ENCODE measurements at places on chromosomes 2 and 18.

DNA sequence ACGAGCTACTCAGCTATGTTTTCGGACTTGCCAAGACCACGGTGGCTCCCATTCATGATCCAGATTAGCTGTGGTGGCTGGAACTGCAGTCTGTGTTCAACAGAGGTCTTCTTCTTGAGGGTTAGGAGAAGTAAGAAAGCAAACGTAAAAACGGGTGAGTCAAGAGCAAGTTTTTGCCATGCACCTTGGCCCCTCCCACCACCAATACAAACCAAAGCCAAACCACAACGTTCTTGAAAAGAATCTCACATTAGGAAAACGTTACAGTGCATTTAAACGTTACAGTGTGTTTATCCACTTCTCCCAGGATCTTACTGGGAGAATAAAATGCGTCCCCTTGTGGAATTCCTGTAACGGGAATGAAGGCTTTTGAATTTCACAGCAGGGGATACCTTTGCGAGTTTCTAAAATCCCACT, 725 bp downstream of the FBXO48 start:
- no peak for DNase-seq

- no peak for DNase-seq
Measured at GRCh38 chr2:227871375-227871791, at the start of gene DAW1. Gene DAW1, plus strand, starts transcription at chr2:227871631. Its CDS starts 59 bp downstream, at chr2:227871690.

DNA sequence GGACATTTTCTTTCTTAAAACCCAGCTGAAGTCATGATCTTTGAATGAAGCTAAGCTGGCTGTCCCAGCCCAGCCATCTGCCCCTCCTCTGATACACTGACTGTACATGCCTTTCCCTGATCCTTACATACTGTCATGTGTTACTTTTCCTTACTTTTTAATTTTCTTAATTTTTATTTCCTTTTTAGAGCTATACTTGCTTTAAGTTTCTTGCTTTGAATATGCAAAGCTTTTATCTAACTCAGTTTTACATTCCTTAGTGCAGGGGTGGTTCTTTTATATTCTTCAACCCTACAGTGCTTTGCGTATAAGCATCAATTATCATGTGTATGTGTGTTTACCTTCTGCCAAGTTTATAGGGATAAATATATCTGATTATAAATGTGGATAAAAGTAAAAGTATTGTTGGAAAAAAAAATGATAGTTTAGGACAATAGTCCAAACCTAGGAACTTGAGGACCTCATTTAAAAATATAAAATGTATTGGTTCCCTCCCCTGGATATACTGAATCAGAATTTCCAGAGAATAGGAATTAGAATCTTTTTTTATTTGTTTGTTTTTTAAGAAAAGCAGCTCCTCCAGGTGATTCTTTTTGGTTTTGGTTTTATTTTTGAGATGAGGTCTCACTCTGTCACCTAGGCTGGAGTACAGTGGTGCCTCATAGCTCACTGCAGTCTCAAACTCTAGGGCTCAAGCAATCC, 17.8 kb downstream of the DDX1 start:
- DNase-seq = no peak

GRCh38 chr2:71611247-71611646, 157.9 kb downstream of the DYSF start:
- no peak for DNase-seq

GRCh38 chr2:182946958-182947369, 80.5 kb upstream of the FRZB start:
- DNase-seq = no peak

- DNase-seq = no peak
Measured at GRCh38 chr18:73414069-73414468, 546.3 kb upstream of the NETO1 start.

DNA sequence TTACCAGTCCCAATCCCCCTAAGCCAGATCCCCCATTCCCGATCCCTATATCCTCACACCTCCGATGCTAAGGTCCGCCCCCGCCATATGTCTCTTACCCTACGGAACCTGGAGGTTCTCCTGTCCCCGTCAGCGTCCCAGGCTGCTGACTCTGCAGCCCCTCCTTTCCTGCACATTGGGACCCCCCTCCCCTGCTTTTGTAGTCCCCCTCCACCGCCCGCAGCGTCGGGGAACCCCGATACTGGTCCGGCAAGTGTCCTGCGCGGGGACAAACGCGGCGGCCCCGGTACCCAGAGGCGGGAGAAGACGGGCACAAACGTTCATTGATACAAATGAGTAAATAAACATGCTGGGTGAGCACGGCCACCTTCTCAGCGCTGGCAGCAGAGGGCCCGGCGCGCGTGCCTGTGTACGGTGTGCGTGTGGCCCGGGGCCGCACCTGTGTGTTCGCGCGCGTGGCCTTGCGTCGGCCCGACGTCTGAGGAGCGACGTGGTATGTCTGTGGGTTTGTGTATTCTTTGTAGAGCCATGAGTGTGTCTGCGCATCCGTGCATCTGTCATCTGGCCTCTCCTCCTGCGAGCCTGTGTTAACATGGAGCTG, 2.0 kb upstream of the CYP26B1 start:
- no peak for DNase-seq

DNA sequence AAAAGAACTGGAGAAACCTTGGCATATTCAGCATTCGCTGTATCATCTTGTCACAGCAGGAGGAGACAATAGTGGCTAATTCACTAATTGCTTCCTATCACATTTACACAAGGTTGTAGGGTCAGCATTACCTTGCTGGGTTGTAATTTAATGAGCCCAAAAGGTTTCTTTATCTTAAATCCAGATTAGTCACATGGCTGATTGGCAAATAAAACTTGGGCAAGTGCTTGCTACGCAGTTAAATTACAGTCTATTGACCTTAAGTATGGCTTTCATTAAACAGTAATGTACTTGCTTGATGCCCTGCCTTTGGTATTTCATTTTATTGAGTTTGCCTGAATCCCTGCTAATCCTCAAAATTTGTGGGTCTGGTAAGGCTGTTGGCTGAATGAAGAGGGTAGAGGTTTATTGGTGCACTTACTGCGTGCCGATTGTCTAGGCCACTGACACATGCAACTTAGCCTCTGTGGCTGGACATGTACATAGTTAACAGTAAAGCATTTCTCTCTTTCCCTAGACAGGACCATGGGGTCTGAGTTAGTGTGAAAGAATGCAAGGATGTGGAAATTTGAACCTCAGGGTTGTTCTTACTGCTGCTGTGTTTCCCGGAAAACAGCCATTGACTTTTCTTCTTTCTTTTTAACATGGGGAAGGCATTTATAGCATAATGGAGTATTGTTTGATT, 34.3 kb downstream of the FMNL2 start:
- peak; percentile 59 for DNase-seq

DNA sequence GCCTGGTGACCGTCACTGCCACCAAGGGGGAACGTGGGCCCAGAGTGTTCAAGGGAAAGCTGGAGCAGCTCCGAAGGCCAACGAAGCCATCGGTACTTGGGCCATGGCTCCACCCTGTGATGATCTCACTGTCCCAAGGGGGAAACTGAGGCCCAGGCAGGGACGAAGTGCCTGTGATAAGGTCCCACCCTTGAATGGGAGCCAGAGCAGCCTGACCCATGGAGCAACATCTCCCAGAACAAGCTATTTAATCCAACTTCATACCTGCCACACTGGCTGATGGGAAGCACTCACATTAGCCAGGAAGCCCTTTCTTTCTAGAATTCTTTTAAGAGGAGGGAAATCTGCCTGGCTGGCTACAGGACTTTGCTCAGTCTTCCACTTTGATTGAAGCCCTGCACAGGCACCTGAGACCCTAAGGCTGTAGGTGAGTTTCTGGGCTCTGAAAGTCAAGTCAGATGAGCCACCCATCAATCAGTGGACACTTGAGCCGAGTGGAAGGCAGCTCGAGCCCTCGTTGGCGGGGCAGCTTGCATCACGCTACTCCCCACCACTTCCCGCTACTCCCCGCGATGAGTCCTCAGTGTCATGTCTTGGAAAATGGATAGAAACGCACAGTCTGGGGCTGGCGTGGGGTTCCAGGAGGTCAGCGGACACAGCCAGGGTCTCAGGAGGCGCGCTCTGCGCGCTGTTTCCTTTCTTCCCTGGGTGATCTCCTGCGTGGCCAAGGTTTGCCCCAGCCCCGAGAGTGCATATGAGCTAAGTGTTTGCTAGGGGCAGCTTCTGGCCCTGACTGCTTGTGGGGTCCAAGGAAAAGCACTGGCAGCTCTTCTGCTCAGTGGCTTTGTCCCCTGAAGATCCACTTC, 2.5 kb upstream of the HS6ST1 start:
- no peak for DNase-seq

DNA sequence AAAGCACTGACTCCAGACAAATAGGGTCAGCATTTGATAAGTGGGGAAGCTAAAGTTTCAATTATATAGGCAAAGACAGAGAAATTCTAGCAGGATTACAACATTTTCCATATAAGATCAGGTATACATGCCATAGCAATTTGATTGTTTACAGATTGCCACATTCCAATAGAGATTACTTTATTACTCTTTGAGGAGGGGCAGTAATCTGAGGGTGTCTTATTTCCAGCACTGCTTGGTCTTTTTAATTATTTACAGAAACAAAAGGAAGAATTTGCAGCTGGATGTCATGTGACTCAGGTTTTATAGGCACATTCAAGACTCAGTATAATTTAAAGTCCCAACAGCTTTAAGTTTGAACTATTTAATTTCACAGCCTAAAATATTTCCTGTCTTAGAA, 42.5 kb upstream of the GPR39 start:
- DNase-seq = no peak

DNA sequence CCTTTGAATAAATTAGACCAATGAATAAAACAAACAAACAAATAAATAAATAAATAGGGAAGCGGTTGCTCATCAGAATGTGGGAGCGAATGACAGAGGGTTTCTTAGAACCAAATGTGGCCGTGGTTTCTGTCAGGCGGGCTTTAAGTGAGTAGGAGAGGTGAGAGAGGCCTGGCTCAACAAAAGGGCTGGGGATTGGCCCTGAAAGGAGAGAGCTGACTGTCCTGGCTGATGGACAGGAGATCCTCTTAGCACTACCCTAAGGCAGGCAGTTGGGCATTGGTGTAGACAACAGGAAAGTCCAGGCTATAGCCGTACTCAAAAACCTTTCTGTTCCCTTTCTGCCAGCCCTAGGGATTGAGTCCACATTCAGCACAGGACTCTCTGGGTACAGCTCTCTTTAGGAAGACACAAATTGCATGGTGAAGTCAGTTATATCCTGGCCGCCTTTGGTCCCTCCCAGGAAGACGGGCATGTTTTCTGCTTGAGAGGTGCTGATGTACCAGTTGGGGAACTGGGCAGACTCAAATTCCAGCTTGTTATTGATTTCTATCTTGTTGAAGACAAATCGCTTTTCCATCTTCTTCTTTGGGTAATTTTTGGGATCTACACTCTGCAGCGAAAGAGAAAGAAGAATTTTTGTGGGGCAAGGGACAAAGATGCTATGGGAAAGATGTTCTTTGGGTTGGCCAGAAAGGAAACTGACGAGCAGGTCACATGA, 6.5 kb downstream of the IL1B start:
- no peak for DNase-seq

DNA sequence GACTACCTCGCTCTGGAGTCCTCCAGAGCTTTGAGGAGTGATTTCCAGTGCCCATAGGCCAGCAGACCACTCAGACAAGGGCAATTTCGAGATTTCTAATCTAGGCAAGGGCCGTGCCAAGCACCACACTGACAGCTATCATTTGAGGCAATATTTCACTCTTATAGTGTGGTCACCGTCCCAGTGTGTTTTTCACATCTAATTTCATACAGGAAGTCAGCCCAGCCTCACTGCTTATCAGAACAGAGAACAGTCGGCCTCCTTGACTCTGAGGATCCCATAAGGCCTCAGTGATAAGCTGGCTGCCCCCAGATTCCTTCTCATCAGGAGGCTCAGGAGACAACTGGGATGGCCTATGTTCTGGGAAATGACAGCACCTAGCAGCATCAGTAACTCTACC, 581 bp downstream of the CAPN14 start:
- DNase-seq = no peak

DNA sequence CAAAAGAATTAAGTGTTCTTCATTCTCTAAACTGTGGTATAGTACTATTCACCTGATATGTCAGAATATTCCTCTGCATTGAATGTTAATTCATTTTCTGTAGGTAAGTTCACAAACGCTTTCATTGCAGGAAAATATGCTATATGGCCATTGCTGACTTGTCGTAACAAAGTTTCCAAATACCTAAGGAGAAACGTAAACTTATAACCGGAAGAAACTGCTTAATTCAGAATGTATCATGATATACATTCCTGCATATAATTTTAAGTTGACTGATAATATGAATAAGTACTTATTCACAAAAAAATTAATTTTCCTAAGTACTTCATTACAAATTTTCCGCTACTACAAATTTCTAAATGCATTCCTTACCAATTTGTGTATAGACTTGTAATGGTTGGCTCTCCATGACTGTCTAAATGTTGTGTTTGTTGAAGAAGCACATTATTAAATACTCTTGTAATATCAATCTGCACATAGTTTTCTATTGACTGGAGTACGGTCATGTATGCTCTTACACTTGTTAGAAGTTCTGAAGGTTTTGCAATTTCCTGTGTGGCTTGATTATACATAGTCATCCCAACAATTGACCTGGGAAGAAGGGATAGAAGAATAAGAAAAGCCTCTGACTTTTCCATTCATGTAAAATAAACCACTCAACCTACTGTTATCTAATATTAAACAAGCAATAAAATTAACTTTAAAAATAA, 85.4 kb downstream of the NCKAP1 start:
- DNase-seq = peak; percentile 24

DNA sequence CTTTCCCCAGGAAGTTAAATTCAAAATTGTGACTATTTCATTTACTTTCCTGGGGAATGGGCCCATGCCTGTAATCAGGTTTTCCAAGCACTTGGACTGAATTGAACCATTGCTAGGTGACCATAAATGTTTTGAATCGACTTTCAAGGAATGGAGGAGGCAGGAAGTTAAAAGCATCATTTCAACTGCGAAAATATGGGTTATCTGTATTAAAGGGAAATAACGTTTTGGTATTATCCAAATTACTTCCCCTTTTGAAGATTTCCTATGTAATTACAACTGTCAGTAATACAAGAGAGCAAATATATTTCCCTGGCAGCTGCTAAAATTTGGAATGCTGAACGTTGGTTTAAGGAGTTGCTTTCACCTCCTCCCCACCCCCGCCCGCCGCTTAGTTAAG, 19.0 kb downstream of the PNO1 start:
- no peak for DNase-seq

DNA sequence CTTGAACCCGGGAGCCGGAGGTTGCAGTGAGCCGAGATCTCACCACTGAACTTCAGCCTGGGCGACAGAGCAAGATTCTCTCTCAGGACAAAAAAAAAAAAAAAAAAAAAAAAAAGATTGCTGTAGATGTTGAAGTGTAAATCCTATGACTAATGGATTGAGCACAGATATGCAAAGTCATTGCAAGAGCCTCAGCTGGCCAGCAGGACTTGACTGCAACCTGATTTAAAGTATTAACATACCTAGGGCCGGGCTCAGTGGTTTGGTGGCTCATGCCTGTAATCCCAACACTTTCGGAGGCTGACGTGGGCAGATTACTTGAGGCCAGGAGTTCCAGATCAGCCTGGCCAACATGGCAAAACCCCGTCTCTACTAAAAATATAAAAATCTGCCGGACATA, 103.4 kb upstream of the MSH2 start:
- DNase-seq = peak; percentile 63

- peak; percentile 52 for DNase-seq
Measured at GRCh38 chr2:180707884-180708205, 272.6 kb upstream of the UBE2E3 start.

Measured in AG04449 (cell line).